ENCODE measurements at places on chromosomes 7 and 10.

DNA sequence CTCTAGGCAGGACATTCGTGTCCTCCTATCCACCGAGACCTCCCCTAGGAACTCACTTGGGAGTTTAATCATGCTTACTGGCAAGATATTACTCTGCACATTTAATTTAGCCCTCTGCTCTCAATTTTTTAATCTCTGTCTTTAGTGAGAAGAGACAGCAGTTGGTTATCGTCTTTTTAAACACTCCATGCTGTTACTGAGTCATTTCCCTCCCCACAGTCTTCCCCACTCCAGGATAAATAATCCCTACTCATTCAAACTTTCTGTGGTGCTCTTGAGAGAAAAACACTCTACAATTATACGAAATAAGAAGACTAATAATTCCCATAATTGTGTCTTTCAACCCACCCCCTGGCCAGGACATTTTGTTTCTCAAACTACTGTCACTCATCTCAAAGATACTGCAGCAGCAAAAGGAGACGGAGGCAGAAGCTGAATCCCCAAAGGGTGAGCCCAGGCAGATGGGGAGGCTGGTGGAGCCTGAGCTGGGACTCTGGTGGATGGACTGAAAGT lies 84.2 kb downstream of the ANK3 start:
- no peak for DNase-seq

DNA sequence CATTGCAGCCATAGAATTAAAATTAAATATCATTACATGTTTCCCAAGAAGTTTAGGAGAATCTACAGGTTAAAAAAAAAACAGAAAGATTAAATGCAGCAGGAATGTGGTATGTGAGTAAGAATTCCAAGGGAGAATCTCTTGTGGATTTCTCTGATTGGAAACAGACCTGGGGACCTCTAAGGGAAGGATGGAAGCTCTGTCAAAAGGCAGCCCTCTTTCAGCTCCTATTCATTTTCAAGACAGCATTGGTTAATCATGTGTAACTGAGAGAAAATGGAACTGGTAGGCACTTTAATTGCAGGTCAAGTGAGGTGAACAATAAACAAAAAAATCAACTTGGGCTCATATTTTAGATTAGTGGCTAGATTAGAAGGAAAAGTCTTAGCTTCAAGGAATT lies 81.4 kb upstream of the MTPN start:
- DNase-seq: no peak

- peak; percentile 70 for DNase-seq
Observed at GRCh38 chr7:129989466-129989865, 36.7 kb upstream of the UBE2H start.

- no peak for DNase-seq
Observed at GRCh38 chr10:75925999-75926398, 494.6 kb downstream of the LRMDA start.

DNA sequence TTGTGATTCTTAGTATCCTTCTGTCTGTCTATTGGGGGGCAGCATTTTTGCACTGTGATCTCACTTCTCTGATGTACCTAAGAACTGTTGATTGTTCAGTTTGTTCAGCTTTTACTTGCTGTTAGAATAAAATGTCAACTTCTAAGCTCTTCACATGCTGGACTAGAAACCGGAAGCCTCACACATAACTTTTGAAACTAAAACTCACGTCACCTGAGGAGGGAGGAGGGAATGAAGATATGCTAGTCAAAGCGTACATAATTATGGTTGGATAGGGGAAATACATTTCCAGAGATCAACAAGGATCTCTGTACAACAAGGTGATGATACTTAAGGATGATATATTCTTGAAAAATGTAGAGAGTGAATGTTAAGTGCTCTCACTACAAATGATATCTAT lies 609.7 kb downstream of the INHBA start:
- no peak for DNase-seq

Data from Calu3 (cell line).